ENCODE measurements at places on chromosomes 11 and 22.

DNA sequence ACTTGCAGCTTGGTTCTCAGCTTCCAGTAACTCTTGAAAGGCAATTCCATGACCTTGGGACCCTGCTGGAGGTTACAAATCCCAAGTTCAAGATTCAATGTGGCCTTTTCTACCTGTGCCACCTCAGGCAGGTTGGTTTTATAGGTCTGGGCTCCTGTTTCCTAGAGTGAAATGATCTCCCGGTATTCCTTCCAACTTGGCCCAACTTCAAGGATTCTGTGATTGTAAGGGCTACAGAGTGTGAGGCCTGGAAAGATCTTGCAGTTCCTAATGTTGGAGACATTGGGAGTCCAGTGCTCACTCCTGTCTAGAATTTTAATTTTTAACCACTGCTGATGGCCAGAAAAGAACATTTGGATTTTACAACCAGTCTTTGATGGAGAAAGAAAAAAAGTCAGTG lies 91.6 kb downstream of the LDLRAD3 start:
- no peak for DNase-seq

- DNase-seq = no peak
Measured at GRCh38 chr11:113991170-113991569, 16.3 kb downstream of the HTR3A start.

DNA sequence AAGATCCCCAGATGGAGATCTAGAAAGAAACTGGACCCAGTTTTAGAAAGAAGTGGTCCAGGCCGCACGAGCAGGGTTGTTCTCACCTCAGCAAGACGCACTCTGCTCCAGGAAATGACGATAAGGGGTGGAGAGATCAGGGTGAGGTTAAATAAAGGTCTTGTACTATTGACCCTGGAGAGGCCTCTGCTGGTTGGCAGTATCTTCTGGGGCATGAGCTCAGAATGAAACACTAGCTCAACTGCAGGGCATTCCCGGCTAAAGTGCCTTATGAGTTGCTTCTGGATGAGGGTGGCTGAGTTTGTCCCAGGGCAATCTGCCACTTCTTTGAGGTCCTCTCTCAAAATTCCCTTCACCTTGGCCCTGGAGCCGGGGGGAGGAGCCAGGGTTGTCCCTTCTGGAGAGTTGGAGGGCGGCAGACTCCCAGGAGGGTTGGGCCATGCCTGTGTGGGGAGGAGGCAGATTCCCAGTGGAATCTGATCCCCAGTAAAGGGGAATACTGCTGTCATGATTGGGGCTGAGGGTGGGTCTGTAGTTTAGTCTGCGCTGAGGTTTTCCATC lies 10.9 kb downstream of the USP2 start:
- DNase-seq = no peak

GRCh38 chr11:69801513-69802335 lies 17.5 kb downstream of the FGF3 start:
- peak; percentile 29 for DNase-seq

DNA sequence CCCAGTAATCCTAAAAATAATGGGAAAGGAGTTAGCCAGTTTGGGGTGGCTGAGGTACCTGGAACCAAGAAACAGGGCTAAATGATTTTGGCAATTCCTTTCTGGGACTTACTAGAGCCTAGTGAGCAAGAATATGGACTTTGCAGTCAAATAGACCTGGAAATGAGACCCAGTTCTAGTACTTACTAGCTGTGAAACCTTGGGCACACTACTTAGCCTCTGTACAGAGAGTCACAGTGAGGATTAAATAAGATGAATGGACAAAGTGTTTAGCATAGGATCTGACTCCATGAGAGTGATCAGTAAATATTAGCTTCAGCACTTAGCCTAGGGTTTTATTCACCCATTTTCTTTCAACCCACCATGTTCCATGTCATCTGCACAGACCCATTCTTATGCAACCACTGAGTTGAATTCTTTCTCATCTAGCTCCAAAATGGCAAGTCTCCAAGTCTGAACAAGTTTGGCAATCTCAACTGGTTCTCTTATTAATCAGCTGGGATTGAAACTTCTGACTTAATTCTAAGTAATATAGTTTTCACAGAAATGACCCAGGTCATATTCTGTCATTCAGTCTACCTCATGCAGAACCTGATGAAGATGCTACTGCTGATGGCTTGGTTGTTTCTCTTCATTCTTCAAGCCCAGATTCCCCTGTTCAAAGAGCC lies 15.0 kb upstream of the SORL1 start:
- DNase-seq = no peak

- DNase-seq = no peak
Measured at GRCh38 chr11:130721023-130721681, 195.1 kb downstream of the SNX19 start.

GRCh38 chr11:73468590-73469161 lies 92.5 kb downstream of the RELT start:
- no peak for DNase-seq

GRCh38 chr11:46557684-46558151 lies 36.1 kb downstream of the AMBRA1 start:
- no peak for DNase-seq

DNA sequence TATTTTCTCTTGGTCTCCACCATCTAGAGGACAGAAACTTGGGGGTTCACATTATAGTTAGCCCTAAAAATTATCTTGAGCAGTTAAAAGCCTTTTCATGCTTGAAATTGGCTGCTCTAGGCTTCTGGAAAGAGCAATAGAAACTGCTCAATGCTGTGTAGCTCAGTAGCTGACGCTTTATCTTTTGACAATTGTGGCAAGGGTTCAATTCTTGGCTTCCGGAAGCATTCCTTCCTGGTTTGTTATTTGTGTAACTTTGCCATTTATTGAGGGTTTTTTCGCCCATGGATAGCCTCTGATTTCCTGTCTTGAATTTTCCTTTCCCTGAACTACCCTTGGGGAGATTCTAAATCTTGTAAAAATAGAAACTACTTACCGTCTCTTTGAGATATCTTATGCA lies 10.3 kb upstream of the OR56A1 start:
- DNase-seq = no peak

DNA sequence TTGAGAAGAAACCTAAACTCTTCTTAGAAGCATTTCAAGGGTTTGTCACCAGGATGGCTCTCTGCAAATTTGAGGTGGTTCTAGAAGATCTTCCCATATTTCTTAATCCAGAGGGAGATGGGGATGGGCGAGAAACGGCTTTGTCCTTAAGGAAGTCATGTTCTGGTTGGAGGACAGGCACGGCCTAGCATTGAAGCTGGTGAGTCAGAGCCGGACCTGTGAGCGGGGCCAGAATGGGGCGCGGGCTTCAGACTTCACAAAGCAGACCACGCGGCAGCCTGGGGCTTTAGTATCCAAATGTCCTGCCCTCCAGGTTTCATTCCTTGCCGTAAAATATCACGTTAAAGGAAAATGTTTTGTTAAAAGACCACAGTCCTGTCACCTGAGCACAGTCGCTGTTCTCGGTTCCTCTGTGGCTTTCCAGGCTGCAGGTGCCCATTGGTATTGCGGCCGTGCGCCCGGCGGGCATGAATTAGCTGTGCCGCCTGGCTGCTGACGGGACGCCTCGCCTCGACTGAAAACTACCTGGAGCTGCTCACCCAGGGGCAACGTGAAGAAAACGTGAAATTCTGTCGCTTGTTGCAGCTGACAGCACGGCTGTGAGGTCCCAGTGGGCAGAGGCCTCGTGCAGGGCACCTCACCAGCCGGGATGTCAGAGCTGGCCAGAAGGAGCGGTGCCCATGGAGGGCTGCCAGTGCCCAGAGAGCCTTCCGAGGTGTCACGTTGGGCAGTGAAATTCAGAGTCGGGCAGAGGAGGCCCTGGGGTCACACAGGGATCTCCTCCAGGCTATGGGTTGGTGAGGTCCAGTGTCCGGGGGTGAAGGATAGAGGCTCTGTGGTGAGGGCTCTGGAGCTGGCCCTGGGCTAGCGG lies 59.0 kb downstream of the LRP5 start:
- no peak for DNase-seq

GRCh38 chr11:124892146-124892545 lies 5.5 kb downstream of the ROBO4 start:
- no peak for DNase-seq

DNA sequence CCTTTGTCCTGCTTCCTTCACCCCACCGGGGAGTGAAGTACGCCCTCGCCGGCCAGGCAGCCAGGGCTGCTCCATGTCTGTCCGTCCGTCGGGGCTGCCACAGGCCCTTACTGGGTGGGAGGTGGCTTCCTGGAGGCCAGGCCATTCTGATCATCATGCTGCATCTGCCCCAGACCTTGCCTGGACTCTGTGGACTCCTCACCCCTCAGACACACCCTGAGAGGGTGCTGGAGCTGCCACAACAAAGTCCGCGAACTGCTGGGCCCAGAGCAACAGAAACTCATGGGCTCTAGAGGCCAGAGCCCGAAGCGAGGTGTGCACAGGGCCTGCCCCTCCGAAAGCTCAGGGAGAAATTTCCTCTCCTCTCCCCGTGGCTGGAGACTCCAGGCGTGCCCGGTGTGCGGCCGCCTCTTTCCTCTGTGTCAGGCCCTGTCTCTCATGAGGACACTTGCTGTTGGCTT lies 124.2 kb downstream of the KCNQ1OT1 start:
- no peak for DNase-seq

DNA sequence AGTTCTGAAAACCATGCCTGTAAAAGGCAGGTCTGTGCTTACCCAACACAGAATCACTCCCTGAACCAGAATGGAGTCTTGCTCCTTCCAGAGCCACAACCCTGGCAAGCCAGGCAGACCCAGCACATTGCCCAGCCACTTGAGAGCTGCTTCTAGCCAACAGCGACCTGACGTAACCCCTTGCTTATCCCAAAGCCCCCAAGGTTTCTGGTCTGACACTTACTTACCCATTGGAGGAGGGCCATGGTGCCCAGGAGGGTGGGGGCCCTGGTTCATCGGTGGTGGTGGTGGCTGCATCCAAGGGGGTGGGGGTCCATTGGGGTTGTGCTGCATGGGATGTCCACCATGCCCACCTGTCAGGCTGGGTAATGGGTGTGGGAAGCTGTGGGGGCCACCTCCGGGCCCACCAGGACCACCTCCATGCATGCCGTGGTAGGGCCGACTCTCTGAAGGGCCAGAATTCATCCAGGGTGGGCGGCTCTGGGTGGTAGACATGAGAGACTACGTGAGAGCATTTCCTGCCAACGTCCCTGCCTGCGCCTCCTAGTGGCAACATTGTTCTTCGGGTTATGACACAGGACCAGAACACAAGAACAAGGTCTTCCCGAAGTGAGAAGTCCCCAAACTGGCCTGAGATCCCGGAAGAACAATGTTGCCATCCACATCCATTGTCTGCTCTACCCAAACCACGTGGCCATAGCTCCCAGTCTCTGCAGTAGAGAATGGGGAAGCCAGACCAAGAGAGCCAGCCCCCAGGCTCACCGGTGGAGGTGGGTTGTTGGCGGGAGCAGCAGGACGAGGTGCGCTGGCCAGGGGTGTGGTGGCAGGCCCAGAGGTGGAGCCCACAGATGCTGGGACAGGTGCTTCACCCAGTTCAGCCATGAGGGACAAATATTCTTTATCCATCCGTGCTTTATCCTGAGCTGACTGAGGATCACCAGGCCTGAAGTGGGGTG lies 7.8 kb upstream of the PYGM start:
- peak; percentile 88 for DNase-seq
